ENCODE measurements at places on chromosomes 6 and 20.

GRCh38 chr20:56987986-56988385 is 278.5 kb downstream of the BMP7 start:
- no peak for DNase-seq

- DNase-seq, result no peak
These were observed 85.7 kb downstream of the CDH22 start for GRCh38 chr20:46222521-46223007.

GRCh38 chr20:61123751-61124368 is 128.2 kb upstream of the CDH4 start:
- no peak for DNase-seq

- DNase-seq, result no peak
These were observed 1.1 kb upstream of the FOXQ1 start for GRCh38 chr6:1310628-1311399.

GRCh38 chr6:157035546-157035945 is 258.4 kb downstream of the ARID1B start:
- no peak for DNase-seq
